ENCODE measurements at places on chromosomes 1 and 21. TPM values are rescaled to one million over a fixed set of nuclear protein-coding genes. Genes with fewer than 3 reads are reported as not detected.

GRCh38 chr1:203799157-203799556 lies 3.7 kb downstream of the ZBED6 start:
- peak; percentile 69 for DNase-seq

The HSPG2 gene
- 123 TPM for polyA plus RNA-seq

GRCh38 chr1:61079898-61080336 lies 2.4 kb upstream of the NFIA start:
- DNase-seq, result peak; percentile 83

DNA sequence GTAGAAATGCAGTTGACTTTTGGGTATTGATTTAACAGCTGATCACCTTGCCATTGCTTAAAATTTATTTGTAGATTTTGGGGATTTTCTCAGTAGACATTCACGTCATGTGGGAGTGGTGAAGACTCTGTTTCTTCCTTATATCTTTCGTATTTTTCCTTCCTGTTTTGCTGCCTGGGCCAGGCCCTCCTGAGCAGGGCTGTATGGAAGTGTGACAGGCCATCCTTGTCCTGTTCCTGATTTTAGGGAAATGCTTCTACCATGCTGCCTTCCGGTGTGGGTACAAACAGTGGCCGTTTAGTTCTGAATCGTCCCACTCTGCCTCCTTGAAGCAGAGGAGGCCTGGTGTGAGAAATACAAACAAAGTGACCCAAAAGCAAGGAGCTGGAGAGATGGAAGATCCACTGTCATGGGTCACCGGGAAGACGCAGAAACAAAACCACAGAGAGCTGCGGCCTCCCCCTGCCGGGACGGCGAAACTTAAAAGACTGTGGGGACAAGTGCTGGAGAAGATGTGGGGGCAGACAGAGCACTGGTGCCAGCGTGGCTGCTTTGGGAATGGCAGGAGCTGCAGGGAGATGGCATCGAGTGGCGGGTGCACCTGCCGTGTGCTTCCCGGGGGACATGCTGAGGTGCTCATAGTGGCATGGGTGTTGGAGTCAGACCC lies 7.6 kb downstream of the AGPAT3 start:
- no peak for DNase-seq

The CYP4A22 gene
- not detected for polyA plus RNA-seq

The C8A gene
- not detected for polyA plus RNA-seq

DNA sequence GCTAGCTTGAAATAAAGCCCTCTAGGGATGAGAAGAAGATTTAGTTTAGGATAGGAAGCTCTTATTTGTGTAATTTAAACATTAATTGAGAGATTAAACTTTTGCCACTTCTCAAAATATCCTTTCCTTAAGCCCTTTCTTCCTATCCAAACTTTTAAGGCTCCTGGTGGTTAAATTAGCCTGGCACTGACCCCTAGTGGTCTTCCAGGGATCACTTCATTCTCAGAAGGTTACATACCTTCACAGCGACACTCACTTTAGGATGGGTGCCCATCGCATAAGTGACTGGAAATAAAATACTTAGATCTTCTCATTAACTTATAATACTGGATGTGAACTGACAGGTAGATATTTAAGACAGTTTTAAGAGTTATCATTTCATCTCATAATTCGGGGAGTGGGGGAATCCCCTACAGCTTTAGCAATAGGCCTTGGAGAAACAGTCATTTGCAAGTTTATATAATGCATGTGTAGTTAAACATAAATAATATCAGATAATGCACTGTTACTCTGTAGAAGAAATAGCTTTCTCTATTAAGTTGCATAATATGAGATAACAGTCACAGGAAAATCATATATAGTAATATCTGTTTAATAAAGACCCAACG lies 7.4 kb downstream of the LHX9 start:
- DNase-seq, result peak; percentile 70

GRCh38 chr1:235290740-235291502 lies 37.1 kb downstream of the ARID4B start:
- no peak for DNase-seq

GRCh38 chr1:238141353-238141752 lies 250.6 kb upstream of the ZP4 start:
- no peak for DNase-seq

DNA sequence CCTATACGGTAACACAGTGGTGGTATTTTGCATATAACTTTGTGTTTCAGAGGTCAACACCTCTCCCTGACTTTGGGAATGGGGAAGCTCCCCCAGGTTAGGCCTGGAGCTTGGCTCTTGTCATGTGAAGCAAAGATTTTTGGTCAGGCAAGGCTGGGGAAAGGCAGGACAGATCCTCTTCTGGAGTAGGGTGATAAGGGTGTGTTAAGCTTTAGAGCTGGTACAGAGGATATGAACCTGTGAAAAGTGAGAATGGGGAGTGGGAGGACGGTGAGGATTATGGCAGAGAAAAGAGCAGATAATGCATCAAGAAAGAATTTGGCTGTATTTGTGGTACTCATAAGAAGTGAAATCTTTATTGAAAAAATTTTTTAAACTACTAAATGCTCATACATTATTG lies 2.3 kb downstream of the RPF1 start:
- no peak for DNase-seq

The HES2 gene
- not detected for polyA plus RNA-seq

GRCh38 chr1:210695026-210695425 lies 366.3 kb downstream of the HHAT start:
- peak; percentile 13 for DNase-seq

GRCh38 chr1:219581766-219582165 lies 31.1 kb downstream of the ZC3H11B start:
- DNase-seq, result no peak

DNA sequence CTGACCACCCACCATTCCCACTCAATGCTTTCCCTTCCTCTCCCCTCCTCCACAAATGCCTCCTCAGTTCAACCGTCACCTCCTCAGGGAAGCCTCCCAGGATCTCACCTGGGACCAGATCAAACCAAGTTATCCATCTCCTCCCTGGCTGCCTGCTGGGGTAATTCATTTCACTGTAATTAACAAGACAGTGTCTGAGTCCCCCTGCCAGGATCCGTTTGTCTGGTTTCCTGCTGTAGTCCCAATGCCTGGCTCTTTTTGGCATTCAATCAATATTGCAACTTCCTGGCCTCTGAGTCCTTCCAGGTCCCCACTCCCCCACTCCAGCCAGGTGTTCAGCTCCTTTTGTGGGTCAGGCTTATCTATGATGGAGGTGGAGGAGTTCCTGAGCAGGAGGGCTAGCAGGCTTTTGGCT lies 687.7 kb downstream of the PTPRU start:
- no peak for DNase-seq

DNA sequence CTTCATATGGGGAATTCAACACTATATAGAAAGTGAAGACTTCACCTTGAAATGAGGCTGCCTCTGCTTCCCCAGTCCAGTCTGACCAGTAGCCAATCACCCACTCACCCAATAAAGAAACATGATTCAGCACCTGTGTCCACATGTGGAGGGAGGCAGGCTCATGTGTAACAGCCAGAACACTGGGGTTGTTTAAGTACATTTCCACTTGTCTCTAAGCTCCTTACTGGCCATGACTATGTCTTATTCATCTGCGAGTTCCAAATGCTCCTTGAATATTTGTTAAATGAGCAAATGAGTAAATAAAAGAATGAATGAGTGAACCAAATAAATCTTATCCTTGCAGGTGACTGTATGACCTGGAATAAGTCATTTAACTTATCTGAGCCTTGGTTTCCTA lies 100.1 kb downstream of the BRINP2 start:
- DNase-seq, result peak; percentile 35

DNA sequence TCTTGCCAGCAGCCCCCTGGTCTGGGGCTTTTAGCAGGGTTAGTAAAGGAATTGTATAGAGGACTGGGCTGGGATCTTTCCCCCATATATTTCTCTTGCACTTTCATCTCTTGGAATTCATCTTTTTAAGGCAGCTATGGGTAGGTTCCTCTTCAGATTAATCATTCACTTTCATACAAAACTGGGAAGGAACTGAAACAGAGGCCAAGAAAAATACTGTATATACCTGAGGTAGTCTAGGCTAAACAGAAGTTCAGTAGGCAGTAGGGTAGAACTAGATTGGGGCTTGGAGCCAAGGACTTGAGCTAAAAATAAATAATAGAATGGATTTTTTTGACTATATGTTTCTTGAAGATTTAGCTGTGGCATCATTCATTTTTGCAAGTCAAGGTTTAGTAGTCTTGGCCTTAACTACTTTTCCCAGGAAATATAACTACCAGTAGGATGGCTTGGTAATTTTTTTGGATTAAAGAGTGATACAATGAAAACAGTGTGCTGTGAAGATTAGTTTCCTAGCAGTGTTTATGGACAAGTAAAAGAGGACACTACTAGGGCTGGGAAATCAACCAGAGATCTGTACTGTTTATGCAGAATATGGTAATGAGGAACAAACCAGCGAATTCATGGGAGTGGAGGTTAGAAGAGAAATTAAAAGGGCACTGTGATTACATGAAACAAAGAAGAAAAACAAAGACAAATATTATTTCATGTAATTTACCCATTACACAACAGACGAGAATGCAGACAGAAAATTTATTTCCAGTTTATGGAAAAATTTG lies 50.9 kb upstream of the PTGS2 start:
- DNase-seq, result no peak

DNA sequence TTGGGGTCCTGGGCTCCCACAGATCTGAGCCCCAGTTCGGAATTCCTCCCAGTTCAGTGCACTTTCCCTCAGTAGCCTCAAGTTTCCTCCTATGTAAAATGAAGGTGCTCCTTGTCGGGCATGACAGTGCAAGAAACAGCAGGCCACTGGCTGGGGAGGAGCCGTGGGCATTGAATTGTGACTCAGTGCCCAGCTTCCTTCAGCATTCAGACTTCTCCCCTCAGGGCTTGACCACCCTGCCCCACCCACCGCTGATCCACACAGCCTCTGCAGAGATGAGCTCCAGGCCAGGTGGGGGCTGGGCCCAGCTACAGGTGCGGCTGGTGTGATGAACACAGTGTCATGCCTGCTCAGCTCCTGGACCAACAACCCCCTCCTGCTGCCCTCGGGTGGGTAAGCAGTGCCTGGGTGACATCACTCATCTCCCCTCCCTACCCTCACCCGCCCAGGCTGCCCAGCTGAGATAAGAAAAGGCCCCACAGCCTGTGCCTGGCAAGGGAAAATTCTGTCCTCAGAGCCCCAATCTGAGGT lies 4.9 kb downstream of the MOB3C start:
- DNase-seq, result peak; percentile 57

- no peak for DNase-seq
Observed at GRCh38 chr21:18157406-18157805, 87.2 kb upstream of the CHODL start.

DNA sequence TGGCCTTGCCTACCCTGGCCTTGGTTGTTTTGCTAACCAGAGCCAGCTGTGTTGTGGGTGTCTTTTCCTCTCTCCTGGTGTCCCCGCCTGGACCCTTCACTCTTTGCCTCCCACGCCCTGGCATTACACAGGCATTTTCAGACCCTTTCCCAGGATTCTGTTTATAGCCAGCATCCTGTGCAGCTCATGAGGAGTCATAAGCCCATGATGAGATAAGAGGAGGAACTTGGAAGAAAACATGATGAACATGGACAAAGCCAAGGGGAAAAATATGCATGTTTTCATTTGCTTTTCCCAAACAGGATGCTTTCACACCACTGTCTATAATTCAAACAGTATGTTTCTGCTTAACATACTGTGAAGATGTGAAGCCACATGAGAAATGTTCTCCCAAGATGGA lies 18.7 kb upstream of the WARS2 start:
- peak; percentile 80 for DNase-seq

- DNase-seq, result no peak
Observed at GRCh38 chr1:96130432-96130831, 591.2 kb upstream of the PTBP2 start.

The S100A7 gene
- polyA plus RNA-seq, result not detected

- DNase-seq, result no peak
Observed at GRCh38 chr1:167651161-167651693, 21.2 kb downstream of the RCSD1 start.

DNA sequence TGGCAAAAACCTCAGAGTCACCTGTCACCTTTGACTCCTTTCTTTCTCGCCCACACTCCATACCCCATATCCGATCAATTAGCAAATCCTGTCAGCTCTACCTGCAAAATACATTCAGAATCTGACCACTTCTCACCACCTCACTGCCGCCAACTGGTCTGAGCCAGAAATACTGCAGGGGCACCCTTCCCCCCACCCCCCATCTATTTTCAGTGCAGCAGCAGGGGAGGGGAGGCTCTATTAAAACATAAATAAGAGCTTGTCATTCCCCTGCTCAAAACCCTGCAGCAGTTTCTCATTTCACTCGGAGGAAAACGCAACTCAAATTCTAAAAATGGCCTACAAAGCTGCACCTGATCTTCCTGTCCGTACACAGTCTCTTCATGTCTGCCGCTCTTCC lies 3.9 kb downstream of the PKLR start:
- DNase-seq, result no peak

DNA sequence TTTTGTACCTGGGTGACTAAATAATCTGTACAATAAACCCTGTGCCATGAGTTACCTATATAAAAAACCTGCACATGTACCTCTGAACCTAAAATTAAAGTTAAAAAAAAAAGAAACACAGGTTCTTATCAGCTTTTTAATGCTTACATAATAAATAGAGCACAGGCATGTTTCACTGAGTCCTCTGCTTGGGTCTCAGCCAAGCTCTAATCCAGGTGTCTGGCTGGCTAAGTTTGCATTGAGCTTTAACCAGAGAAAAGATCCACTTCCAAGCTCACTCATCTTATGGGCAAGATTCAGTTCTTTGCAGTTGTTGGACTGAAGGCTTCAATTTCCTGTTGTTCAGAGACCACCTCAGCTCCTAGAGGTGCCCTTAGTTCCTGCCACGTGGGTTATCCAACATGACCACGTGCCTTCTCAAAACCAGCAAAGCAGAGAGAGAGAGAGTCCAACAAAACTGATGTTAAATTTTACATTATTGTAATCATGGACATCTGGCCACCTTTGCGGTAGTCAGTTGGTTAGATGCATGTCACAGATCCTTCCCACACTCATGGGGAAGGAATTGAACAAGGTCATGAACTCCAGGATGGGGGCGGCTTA lies 68.2 kb upstream of the TMPRSS2 start:
- DNase-seq, result no peak
